ENCODE measurements at places on chromosomes 16 and 17.

- peak; percentile 87 for DNase-seq
Measured at GRCh38 chr16:66923247-66923731, 2.0 kb downstream of the RRAD start.

DNA sequence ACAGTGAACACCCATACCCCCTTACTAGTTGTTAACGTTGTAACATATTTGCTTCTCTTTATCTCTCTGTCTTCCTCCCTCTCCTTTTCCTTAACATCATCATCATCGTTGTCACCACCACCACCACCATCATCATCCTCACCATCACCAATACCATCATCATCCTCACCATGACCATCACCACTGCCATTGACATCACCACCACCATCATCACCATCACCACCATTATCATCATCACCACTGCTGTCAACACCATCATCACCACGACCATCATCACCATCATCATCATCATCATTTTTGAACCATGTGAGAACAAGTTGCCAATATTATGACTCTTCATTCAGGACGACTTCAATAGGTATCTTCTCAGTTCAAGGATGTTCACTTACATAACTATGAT lies 35.5 kb downstream of the SHISA6 start:
- DNase-seq: no peak

DNA sequence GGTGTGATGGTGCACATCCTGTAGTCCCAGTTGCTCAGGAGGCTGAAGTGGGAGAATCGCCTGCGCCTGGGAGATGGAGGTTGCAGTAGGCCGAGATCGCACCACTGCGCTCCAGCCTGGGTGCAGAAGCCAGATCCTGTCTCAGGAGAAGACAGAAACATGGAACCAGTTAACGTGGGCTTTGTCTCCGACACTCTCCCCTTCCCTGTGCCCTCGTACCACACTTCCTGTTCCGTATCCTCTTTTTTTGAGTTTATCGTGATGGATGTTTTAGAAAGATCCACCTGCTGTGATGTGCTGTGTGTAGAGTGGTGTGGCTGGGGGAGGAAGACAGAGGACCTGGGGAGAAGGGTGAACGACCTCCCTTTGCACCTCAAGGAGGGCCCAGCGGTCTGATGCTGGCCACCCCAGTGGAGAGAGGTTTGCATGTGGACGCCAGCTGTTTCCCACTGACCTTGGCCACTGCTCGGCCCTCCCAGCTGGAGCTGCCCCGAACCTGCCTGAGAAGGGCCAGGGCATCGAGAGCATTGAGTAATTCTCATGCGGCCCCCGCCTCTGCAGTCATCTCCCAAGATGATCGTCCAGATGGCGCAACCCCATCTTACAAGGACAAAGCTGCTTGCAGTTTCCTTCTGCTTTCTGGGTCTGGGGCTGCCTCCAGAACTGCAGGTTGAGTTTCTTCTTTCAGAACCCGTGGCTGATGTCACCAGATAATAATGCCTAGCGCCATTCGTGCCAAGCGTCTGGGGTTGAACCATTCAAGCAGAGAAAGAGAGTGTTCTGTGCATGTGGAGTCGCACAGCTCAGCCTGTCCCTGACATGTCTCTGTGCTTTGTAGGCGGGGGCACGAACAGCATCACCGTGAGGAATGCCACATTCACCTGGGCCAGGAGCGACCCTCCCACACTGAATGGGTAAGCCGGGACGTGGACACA lies 126.3 kb downstream of the ABCC1 start:
- no peak for DNase-seq

DNA sequence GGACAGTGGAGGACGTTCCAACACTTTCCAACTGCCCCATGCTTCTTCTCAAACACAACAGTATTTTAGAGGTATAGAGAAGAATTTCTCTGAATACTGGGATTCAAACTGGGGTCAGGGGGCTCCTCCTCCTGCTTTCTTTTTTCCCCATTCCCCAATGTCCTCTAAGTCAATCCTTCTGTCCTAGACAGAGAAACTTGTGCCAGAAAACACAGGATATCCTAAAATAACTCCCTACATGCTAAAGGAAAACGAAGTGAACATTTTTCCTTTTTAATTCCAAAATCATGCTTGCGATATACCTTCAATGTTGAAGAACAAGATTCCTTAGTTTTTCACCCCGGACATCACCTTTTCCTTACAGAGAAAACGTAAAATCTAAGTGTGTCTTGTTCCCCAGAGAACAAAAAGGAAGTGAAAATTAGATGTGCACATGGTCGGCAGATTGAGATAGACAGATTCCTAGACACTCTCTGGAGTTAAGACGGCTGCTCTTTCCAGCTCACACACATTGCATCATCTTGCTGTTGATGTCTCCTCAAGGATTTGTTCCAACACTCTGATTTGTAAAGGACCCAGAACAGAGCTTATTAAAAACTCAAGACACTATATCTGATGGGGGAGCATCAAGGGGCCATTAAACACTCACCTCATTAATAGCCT lies 228.2 kb downstream of the GRIN2A start:
- no peak for DNase-seq

Measured in NCI-H82 (cell line).